Progenitor cell of endocrine pancreas (in vitro differentiated cells): ENCODE measurements at places on chromosomes 3 and 15. TPM values are rescaled to one million over a fixed set of nuclear protein-coding genes. Genes with fewer than 3 reads are reported as not detected.

DNA sequence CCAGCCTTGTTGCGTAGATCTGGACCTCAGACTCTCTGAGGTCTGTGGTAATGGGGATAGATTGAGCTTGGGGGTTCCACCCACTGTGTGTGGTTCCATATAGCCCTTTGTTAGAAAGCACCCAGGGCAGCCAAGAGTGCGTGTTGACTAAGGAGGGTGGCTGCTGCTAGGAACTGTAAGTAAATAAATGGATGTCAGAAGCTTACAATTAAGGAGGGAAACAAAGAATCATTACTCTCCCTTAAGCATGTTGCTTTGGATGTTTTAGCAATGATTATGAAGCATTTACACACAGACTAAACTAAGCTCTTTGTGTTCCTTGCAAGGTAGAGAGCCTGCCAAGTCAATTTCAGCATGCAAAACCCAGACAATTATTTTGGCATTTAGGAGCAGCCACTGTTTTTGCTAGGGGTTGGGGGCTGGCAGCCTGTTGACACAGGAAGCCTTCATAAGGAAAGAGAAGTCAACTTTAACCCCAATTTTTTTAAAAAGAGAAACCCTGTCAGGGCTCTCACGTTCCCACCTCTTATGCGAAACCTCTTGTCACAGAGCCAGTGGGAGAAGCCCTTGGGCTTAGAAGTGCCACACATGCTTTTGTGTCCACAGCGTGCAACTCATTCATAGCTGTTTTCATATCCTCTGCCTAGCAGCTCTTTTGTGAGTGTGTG is 127.8 kb downstream of the CMSS1 start:
- peaks cover 50% of the 10 kb centered on the region for H3K4me1 ChIP-seq
- H3K36me3 ChIP-seq: peaks cover 1% of the 10 kb centered on the region
- DNase-seq: no peak

GRCh38 chr15:81002009-81002330 is 1.2 kb downstream of the TLNRD1 start:
- no peak overlapping the region for H3K27ac ChIP-seq
- H3K27me3 ChIP-seq: no peaks in the 10 kb centered on the region
- H3K4me1 ChIP-seq: peaks cover 8% of the 10 kb centered on the region

GRCh38 chr15:64180235-64180824 is 17.5 kb upstream of the PPIB start:
- DNase-seq: no peak
- no peaks in the 10 kb centered on the region for H3K27me3 ChIP-seq
- H3K27ac ChIP-seq: peak overlapping the region; percentile 71

GRCh38 chr3:88093266-88093665 is 34.2 kb downstream of the ZNF654 start:
- H3K4me1 ChIP-seq: peaks cover 18% of the 10 kb centered on the region
- peaks cover 46% of the 10 kb centered on the region for H3K36me3 ChIP-seq
- H3K27me3 ChIP-seq: no peaks in the 10 kb centered on the region
- no peak for DNase-seq

DNA sequence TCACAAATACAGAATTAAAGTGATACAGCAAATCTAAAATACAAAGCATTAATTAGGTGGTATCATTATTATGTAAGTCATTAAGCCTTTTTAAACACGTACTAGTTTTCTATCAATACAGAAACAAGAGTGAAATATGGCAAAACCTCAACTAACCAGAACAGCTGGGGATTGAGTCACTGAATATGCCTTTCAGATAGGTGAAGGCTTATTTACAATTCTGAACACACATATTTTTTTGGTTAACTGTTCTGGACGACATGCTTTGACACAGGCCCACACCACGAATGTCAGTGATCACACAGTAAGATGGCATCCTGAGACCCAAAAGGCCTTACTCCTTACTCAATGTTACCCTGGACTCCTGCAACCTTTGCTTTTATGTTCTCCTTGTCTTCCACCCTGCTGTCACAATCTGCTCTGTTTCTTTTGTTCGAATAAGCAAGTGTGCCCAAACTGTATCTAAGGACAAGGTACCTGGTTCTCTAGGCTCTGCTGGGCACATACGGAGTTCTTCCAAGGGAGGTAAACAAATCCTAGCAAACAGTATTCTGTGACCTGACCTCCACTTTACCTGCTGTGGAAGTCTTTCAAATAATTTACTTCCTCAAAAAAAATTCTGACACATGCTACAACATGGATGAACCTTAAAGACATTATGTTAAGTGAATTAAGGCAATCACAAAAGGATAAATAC is 7.0 kb downstream of the SFMBT1 start:
- DNase-seq: no peak
- H3K4me3 ChIP-seq: no peak overlapping the region
- H3K36me3 ChIP-seq: no peaks in the 10 kb centered on the region

- no peaks in the 10 kb centered on the region for H3K4me1 ChIP-seq
- H3K27ac ChIP-seq: no peak overlapping the region
- no peaks in the 10 kb centered on the region for H3K36me3 ChIP-seq
- H3K27me3 ChIP-seq: peaks cover 4% of the 10 kb centered on the region
- no peak overlapping the region for H3K4me3 ChIP-seq
- DNase-seq: no peak
Observed at GRCh38 chr15:58161436-58161930, 23.3 kb downstream of the AQP9 start.

DNA sequence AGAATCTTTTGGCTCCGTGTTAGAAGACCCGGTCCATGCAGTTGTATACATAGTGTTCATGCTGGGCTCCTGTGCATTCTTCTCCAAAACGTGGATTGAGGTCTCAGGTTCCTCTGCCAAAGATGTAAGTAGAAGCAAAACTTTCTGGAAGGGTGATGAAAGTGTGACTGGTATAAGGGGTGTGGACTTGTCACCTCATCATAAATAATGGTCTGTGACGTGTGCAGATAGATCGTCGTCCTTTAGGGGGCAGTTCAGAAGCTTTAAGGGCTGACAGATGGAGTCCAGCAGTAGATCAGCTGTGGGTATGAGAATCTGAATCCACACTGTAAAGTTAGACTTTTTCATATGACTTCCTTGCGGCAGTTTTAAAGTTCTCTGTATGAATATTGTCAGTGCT is 15.3 kb downstream of the SEC61A1 start:
- H3K36me3 ChIP-seq: peaks cover 28% of the 10 kb centered on the region
- no peak overlapping the region for H3K4me3 ChIP-seq
- no peak for DNase-seq
- H3K27ac ChIP-seq: no peak overlapping the region
- H3K27me3 ChIP-seq: no peaks in the 10 kb centered on the region
- no peaks in the 10 kb centered on the region for H3K4me1 ChIP-seq

DNA sequence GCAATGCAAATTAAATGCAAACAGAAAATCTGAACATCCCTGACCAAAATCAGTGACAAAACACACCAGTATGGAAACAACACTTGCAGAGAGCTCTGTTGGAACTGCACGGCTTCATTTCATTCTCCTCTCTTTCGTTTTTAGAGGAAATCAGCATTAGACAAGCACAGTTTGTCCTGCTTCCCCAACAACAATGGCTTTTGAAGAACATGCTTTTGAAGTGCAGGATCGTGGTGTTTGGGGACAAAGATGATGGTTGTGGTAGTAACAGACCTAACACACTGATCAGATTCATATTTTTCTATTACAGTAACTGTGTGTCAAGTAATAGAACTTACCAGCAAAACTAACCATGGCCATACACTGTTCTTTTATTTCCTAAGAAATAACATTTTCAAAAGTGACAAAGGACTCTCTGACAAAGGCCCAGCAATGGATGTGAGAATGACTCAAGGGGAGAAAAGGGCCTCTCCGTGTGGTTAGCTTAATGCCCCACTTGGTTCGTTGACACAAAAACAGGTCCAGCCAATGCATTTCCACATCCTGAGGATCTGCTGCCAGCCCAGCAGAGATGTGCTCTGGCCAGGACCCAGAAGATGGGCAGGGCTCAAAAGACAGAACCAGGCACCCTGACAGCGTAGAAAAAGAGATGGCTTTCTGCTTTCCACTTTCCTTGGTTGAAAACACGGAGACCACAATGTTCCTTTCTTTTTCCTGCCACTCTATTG is 84.1 kb downstream of the CCNL1 start:
- no peaks in the 10 kb centered on the region for H3K4me1 ChIP-seq
- no peaks in the 10 kb centered on the region for H3K36me3 ChIP-seq
- peaks cover 2% of the 10 kb centered on the region for H3K27me3 ChIP-seq

- DNase-seq: no peak
- H3K36me3 ChIP-seq: peaks cover 2% of the 10 kb centered on the region
- no peaks in the 10 kb centered on the region for H3K4me1 ChIP-seq
- no peak overlapping the region for H3K27ac ChIP-seq
Observed at GRCh38 chr3:164221297-164221696, 857.0 kb downstream of the SI start.

- no peaks in the 10 kb centered on the region for H3K27me3 ChIP-seq
- no peak for DNase-seq
- peak overlapping the region; percentile 50 for H3K27ac ChIP-seq
Observed at GRCh38 chr3:129441215-129441614, 1.2 kb downstream of the IFT122 start.

DNA sequence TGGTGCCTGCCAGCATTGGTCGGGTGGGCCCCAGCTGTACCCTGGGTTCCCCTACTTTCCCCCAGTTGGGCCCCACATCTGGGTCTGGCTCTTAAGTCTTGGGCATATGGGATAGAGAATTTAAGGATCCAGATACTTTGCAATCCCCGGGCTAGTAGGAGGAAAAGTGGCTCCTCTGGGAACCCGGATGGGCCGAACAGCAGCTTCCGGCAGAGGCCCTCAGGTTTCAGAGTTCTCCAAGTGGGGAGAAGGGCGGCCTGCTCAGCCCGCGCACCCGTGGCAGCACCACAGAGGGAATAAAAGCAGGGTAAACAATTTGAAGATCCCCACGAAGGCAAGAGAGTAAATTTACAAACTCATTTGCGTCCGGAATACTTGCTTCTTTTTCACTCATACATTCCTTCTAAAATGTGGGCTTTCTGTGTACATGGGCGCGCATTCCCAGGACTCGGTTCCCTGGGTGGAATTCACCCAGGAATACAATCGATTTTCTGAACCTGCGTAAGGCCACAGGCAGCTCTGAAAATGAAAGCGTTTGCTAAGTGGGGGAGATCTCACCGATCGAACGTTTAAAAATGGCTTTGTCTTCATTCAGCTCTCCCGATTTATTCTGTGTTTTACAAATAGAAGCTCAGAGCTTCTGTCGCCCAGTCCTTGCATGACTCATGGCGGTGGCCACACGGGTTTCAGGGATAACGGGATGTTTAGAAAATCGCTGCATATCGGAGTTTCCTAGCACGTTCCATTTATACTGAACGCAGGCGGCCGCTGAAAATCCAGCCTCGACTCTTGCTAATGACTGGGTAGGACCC is 74.0 kb upstream of the POLG start:
- peak overlapping the region; percentile 38 for H3K27ac ChIP-seq
- H3K4me3 ChIP-seq: peak overlapping the region; percentile 52
- peaks cover 98% of the 10 kb centered on the region for H3K27me3 ChIP-seq
- H3K36me3 ChIP-seq: no peaks in the 10 kb centered on the region
- peaks cover 9% of the 10 kb centered on the region for H3K4me1 ChIP-seq

DNA sequence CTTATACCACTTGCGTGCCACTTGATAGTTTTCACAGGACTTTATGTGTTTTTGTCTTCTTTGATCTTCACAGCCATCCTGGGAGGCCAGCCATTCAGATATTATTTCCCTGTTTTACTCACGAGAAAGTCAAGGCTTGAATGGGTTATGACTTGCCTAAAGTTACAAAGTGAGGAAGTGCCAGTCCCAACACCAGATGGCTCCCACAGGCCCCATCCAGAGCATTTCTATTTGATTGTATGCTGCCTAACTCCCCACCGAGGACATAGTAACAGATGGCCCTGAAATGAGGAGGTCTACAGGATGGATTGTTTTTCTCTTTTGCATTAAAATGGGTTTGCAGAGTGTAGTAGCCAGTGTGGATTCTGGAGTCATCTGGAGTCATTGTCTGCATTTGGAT is 74.5 kb downstream of the SPTSSB start:
- H3K27ac ChIP-seq: no peak overlapping the region
- no peak for DNase-seq
- no peaks in the 10 kb centered on the region for H3K4me1 ChIP-seq

DNA sequence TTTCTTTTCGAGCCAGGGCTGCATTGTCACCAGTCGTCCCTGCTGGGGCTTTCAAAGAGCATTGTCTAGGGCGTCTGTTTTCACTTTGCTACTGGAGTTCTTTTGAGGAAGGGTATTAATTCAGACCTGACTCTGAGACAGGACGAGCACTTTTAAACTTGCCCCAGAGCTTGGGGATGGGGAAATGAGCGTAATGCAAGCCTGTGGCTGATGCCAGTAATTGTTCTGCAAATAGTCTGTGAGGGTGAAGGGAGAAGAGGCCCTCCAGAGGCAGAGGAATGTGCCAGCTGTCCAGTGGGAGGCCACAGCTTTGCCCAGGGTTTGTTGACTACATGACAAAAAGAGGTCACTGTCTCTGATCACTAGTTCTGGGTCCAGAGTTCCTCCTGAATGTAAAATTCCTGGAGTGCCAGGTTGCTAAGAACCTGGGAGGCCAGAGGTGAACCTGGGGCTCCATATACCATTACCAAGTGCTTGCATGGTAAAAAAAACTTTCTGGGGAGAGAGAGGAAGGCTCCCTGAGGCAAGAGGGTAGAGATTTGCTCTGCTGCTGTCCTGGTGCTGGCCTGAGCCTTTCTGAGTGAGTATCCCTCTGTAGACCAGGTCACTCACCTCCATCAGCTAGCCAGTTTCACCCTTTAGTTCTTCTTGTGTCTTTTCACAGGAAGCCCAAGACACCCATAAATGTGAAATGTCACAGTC is 14.8 kb downstream of the EEFSEC start:
- H3K4me1 ChIP-seq: peaks cover 11% of the 10 kb centered on the region
- no peak for DNase-seq
- no peaks in the 10 kb centered on the region for H3K36me3 ChIP-seq
- no peaks in the 10 kb centered on the region for H3K27me3 ChIP-seq
- no peak overlapping the region for H3K4me3 ChIP-seq
- H3K27ac ChIP-seq: no peak overlapping the region

Gene FAM81A
- 0.34 and 0.58 TPM in 2 replicates for total RNA-seq

Gene GOLGA8F
- total RNA-seq: not detected in 2 replicates

Gene FGF7
- total RNA-seq: 0.24 TPM in 1 of 2 replicates, not detected in the other

Gene MED12L
- total RNA-seq: 8.9 and 10.8 TPM in 2 replicates

Gene PYDC2
- not detected in 2 replicates for total RNA-seq
